ENCODE measurements at places on chromosomes 4 and X. TPM values are rescaled to one million over a fixed set of nuclear protein-coding genes. Genes with fewer than 3 reads are reported as not detected.

Gene AGTR2
- total RNA-seq, result not detected

GRCh38 chrX:123223859-123224258 lies 39.8 kb downstream of the GRIA3 start:
- DNase-seq, result no peak

DNA sequence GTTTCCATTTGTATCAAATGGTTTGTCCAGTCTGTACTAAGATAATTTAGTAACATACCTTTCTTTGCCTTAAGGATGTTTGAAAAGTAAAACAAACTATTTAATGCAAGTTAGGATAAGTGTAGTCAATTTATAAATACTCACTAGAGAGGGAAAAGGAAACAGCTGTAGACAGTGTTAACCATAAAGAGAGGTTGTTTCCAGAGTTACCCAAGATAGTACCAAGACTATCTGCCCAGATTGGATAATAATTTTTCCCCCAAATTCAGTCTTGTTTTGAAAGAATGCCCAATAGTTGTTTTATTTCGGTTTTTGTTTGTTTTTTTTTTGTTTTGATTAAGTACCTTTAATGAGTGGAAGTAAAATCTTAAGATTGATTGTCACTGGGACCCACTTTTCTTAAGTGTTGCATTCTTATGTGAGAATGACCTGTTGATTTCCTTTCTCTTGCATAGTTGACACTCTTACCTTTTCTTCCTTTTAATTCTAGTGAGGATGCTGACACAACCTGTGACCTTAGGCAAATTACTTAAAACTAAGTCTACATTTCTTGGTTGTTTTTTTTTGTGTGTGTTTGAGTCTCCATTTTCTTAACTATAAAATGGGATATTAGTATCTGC lies 12.8 kb downstream of the AFF1 start:
- DNase-seq, result no peak

Gene IL13RA2
- total RNA-seq, result not detected

Gene OTC
- total RNA-seq, result not detected

- DNase-seq, result no peak
These were observed 6.7 kb upstream of the CD38 start for GRCh38 chr4:15771216-15772058.

DNA sequence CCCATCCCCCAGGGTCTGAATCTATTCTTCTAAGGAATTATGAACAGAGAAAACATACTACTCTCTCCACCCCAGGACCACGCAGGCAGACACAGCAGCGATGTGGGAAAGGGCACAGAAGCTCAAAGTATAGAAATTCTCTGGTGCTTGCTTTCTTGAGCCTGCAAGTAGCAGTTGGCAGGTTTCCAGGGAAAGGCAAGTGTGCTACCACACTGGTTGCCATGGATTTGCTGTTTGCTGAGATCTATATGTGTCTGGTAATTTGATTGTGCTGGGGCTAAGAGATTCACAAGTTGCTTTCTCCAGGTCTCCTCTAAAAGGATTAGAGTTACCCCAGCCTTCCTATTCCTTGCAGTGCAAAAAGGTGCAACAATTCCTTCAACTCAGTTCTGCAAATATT lies 83.1 kb downstream of the GUCY2F start:
- no peak for DNase-seq

Gene GAGE13
- total RNA-seq, result not detected

DNA sequence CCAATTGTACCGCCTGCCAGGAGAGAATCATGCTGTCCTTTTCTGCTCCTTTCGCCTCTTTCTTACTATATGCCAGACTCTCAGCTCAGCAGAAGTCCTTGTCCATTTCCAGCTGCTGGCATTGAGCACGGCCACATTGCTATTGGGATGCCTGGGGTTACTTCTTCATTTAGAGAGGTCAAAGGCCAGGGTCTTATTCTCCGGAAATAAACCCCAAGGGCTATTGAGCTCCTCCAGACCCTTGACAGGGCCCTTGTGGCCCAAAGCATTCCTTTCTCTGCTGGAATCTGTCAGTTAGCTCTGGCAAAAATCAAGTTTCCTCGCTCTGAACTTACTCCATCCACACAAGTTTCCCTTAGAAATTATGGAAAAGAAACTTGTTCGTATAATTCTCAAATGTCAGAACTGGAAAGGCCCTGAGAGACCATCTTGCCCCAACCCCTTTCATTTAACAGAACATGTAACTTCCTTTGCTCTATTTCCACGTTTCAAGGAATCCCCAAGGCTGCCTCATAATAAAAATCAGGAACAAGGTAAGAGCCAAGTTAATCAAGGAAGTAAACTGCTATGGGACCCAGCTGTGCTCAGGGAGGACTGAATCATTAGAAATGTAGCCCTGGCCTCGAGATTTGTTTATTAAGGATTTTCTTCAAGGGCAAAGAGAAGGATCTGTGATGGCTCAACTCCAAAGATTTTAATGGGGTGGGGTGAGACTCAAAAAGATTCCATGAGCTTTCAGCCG lies 11.8 kb downstream of the AKAP4 start:
- no peak for DNase-seq

GRCh38 chr4:153081006-153081580 lies 123.2 kb upstream of the TRIM2 start:
- no peak for DNase-seq

Gene LAMP2
- 80.7 TPM for total RNA-seq

GRCh38 chr4:2071252-2071911 lies 12.3 kb downstream of the NAT8L start:
- no peak for DNase-seq

Gene GALNTL6
- not detected for total RNA-seq

- DNase-seq, result no peak
These were observed 21.1 kb downstream of the SYTL4 start for GRCh38 chrX:100710816-100711215.

Gene HSFX4
- not detected for total RNA-seq

Gene NAA11
- total RNA-seq, result not detected

DNA sequence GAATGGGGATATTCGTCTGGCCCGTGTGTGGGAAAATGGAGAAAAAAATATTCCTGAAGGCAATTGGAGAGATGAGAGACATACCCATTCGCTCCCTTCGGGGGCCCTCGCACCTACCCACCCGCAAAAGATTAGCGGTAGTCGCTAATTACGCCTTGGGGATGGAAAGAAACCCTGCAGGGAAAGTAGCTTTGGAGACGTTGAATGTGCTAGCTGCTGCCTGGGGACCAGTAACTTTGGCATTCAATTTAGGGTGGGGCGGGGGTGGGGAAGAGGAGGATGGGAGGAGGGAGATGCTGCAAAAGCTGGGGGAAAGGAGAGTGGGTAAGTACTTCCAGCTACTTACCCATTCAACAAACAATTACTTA lies 407 bp upstream of the ZC4H2 start:
- no peak for DNase-seq

Gene MAPK10
- 41.0 TPM for total RNA-seq

Gene FMR1NB
- total RNA-seq, result not detected

DNA sequence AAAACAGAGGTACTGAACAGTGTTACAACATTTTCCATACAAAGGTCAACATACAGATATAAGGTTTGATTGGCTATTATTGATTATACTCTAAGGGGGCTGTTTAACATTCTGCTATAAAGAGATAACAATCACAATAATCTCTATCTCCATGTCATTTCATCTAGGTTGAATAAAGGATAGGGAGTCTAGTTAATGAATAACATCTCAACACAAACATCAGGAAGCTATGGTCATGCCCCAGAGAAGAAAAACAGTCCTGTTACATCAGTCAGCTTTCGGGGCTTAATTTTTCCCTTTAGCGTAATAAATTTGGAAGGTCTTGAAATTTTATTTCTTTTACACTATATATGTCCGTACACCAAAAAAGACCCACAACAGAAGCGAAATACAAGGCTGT lies 41.5 kb upstream of the DCAF8L2 start:
- no peak for DNase-seq

Gene GLRA3
- total RNA-seq, result not detected

GRCh38 chr4:86117705-86118302 lies 242.0 kb downstream of the MAPK10 start:
- no peak for DNase-seq

Gene IRF2
- total RNA-seq, result 41.7 TPM

Gene ANOS1
- 1.5 TPM for total RNA-seq

DNA sequence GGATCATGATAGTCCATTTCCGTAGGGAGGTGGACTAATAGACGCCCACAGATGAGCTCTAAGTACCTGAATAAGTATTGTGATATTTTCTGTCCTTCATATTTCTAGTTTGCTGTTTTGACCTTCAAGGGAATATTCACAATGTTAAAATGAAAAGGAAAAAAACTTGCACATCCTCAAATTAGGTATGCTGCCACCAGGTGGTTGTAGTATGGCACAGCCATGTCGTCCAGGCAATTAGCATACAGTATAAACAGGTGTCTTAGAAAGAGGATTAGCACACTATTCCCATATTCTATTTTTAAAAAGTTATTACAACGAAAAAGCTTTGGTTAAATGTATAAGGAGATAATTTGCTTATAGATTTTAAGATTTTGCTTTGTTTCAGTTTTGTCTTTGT lies 802.0 kb downstream of the RPA4 start:
- no peak for DNase-seq

- no peak for DNase-seq
These were observed 1.6 kb downstream of the KLHL13 start for GRCh38 chrX:118114971-118115370.

Gene PRR32
- total RNA-seq, result 0.46 TPM

Gene FHIP1A
- 13.9 TPM for total RNA-seq

Gene CNGA2
- total RNA-seq, result not detected

DNA sequence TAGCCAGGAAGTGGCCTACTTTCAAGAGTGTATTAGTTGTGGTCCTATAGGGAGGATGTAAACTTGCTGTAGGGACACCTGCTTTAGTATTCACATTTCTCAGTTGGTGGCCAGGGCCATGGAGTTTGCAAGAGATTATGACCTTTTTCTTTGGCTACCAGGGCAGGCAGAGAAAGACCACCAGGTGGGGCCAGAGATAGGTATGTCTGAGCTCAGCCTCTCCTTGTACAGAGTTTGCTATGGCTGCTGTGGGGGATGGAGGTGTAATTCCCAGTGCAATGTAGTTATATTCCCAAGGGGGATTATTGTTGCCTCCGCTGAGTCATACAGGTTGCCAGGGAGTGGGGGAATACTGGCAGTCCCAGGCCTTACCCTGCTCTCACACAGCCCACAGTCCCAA lies 26.3 kb upstream of the DACH2 start:
- no peak for DNase-seq

- DNase-seq, result no peak
These were observed 27.8 kb upstream of the SORBS2 start for GRCh38 chr4:185839770-185840169.

Gene SSX4B
- not detected for total RNA-seq

GRCh38 chr4:42150653-42151567 lies 1.5 kb downstream of the BEND4 start:
- no peak for DNase-seq

Gene SPANXC
- total RNA-seq, result not detected
